ENCODE measurements at places on chromosomes 2 and 18. TPM values are rescaled to one million over a fixed set of nuclear protein-coding genes. Genes with fewer than 3 reads are reported as not detected.

ABCG8 gene
- total RNA-seq: not detected

LMAN1 gene
- total RNA-seq: 164 TPM

RETREG2 gene
- total RNA-seq: 85.0 TPM

C2orf78 gene
- not detected for total RNA-seq

HOXD9 gene
- total RNA-seq: not detected

UGT1A4 gene
- total RNA-seq: not detected

ACVR1 gene
- 81.7 TPM for total RNA-seq

SLC9A2 gene
- not detected for total RNA-seq

TDRD15 gene
- total RNA-seq: 0.10 TPM

All from chondrocyte (in vitro differentiated cells).